Cardiac muscle cell (in vitro differentiated cells and primary cell): ENCODE measurements at places on chromosomes 3 and 15.
A peak's percentile ranks its signal among the peaks of the same experiment; 100 is the strongest.

DNA sequence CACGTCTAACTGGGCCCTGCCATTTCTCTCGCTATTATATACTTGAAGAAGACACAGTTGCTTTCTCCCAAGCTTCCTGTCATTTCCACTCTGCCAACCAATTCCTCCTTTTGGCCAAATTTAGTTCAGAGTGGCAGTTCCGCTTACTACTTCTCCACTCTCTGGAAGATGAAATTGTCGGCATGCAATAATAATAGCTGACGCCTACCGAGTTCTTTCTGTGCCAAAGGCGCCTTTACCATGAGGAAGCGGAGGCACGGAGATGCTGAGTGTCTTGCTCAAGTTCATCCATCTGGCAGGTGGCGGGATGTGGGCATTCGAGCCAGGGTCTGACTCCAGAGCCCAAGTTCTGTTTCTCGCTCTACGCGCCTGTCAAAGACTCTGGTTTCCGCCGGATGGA lies 14.6 kb upstream of the NRROS start:
- no peak for DNase-seq
- no peak overlapping the region for H3K27ac ChIP-seq
- H3K27me3 ChIP-seq = no peaks in the 10 kb centered on the region

- no peaks in the 10 kb centered on the region for H3K27me3 ChIP-seq
- H3K4me3 ChIP-seq = no peak overlapping the region
- no peak for DNase-seq
- H3K4me1 ChIP-seq = peaks cover 6% of the 10 kb centered on the region
- no peaks in the 10 kb centered on the region for H3K36me3 ChIP-seq
- H3K27ac ChIP-seq = no peak overlapping the region
Measured at GRCh38 chr3:150070271-150070670, 99.6 kb upstream of the PFN2 start.

- no peak overlapping the region for H3K4me3 ChIP-seq
- H3K27me3 ChIP-seq = no peaks in the 10 kb centered on the region
- H3K36me3 ChIP-seq = no peaks in the 10 kb centered on the region
- H3K4me1 ChIP-seq = no peaks in the 10 kb centered on the region
- DNase-seq = no peak
- no peak overlapping the region for H3K27ac ChIP-seq
Measured at GRCh38 chr3:114746502-114746901, 400.6 kb downstream of the ZBTB20 start.

GRCh38 chr3:15647611-15648167 lies 46.1 kb downstream of the BTD start:
- H3K27ac ChIP-seq = no peak overlapping the region
- H3K4me3 ChIP-seq = no peak overlapping the region
- no peaks in the 10 kb centered on the region for H3K36me3 ChIP-seq
- no peaks in the 10 kb centered on the region for H3K27me3 ChIP-seq
- no peak for DNase-seq
- no peaks in the 10 kb centered on the region for H3K4me1 ChIP-seq

GRCh38 chr3:9810846-9811245 lies 784 bp downstream of the TTLL3 start:
- H3K36me3 ChIP-seq = peaks cover 4% of the 10 kb centered on the region
- no peak overlapping the region for H3K4me3 ChIP-seq
- no peak overlapping the region for H3K27ac ChIP-seq
- H3K27me3 ChIP-seq = no peaks in the 10 kb centered on the region

DNA sequence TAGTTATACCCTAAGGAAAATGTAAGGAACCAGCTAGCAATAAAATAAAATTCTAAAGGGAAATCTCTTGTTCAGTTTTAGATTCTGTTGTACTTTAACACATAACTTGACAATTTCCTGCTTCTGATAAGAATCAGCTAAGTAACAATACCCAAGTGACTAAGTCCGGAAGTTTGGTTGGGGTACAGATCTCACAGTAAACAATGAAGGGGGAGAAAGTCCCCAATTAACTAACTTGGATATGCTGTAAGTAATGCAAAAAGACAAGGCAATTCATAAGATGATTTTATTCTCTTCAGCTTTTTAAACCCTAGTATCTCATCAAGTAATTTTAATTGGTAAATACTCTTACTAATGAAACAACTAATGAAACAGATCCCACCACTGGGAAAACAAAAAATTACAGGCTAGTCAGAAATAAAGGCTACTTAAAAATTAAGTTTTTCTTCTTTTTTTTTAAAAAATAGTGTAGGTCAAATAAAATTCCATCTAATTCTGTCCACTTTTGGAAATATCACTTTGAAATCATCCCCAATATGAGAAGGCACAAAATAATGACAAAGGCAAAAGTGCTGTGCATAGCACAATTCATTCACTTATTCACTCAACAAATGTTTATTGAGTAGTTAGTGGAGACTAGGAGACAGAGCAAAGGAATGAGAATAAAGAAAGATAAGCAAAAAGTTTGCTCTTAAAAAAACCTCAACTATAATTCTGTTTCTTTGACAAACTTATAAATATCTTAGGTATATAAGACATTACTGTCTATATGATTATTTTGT lies 37.8 kb upstream of the IL20RB start:
- DNase-seq = peak; percentile 31
- H3K27ac ChIP-seq = no peak overlapping the region
- H3K4me1 ChIP-seq = peaks cover 9% of the 10 kb centered on the region
- H3K36me3 ChIP-seq = no peaks in the 10 kb centered on the region
- no peaks in the 10 kb centered on the region for H3K27me3 ChIP-seq

GRCh38 chr3:128435561-128435960 lies 31.1 kb downstream of the DNAJB8 start:
- no peak overlapping the region for H3K27ac ChIP-seq
- no peaks in the 10 kb centered on the region for H3K36me3 ChIP-seq
- no peak overlapping the region for H3K4me3 ChIP-seq
- H3K27me3 ChIP-seq = peaks cover 63% of the 10 kb centered on the region
- H3K4me1 ChIP-seq = peaks cover 3% of the 10 kb centered on the region

DNA sequence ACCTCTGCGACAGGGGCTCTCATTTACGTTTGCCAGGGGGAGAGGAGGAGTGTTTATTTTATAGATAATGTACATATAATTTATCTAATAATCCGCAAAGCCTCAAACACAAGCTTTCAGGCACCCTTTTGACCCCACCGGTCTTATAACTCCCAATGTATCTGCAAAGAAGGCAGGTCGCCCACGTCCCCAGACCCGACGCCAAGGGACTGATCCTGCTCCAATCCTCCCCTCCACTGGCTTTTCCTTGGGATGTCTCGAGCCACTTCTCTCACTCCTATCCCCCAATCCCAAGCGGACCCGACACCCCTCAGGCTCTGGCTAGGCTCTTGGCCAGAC lies 452 bp downstream of the DCP1A start:
- peaks cover 9% of the 10 kb centered on the region for H3K36me3 ChIP-seq
- no peak for DNase-seq
- H3K27ac ChIP-seq = peak overlapping the region; percentile 98
- H3K4me3 ChIP-seq = peak overlapping the region; percentile 86

DNA sequence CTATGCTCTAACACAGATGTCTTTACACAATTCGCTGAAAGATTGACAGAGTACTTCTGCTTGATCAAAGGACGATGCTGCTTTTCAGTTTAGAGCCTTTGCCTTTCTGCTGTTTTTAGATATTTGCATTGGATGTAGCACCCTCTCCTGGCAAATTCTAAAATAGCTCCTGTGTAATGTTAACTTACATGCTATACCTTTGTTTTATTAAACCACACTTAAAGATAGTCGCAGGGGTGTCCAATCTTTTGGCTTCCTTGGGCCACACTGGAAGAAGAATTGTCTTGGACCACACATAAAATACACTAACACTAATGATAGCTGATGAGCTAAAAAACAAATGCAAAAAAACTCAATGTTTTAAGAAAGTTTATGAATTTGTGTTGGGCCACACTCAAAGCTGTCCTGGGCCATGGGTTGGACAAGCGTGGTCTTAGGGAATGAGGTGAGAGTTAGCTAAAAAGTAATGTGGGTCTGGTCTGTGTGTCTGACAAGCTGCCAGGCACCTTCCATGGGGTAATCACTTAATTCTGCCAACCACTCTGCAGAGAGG lies 62.9 kb downstream of the ATG7 start:
- H3K27me3 ChIP-seq = no peaks in the 10 kb centered on the region
- no peaks in the 10 kb centered on the region for H3K4me1 ChIP-seq
- no peaks in the 10 kb centered on the region for H3K36me3 ChIP-seq
- peak; percentile 59 for DNase-seq
- H3K27ac ChIP-seq = no peak overlapping the region

GRCh38 chr3:15514663-15515340 lies 6.7 kb downstream of the COLQ start:
- H3K27ac ChIP-seq = no peak overlapping the region
- DNase-seq = no peak
- H3K4me1 ChIP-seq = peaks cover 14% of the 10 kb centered on the region
- H3K27me3 ChIP-seq = no peaks in the 10 kb centered on the region
- H3K36me3 ChIP-seq = no peaks in the 10 kb centered on the region

- no peaks in the 10 kb centered on the region for H3K27me3 ChIP-seq
- H3K4me1 ChIP-seq = no peaks in the 10 kb centered on the region
- H3K4me3 ChIP-seq = no peak overlapping the region
- H3K36me3 ChIP-seq = no peaks in the 10 kb centered on the region
Measured at GRCh38 chr3:28280781-28281180, 39.4 kb downstream of the CMC1 start.

DNA sequence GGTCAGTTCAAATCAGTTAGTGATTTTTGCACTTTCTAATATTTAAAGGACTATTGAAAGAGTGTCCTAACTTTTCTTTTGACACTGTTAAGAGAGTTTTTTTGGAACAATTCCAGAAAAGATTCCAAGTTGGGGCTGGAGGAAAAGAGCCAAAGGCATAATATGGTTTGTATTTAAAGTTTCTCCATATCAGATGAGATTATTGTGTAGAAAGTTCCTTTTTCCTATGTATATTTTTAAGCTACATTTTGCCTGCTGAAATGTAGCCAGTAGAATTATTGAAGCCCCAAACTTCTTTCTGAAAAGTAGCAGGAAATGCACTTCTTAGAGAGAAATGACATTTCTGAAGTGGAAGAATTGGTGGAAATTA lies 136.5 kb upstream of the TSC22D2 start:
- H3K4me3 ChIP-seq = no peak overlapping the region
- H3K27ac ChIP-seq = no peak overlapping the region
- peaks cover 6% of the 10 kb centered on the region for H3K4me1 ChIP-seq
- no peaks in the 10 kb centered on the region for H3K36me3 ChIP-seq

GRCh38 chr15:31367730-31368344 lies 41.2 kb downstream of the KLF13 start:
- H3K27ac ChIP-seq = no peak overlapping the region
- H3K4me1 ChIP-seq = peaks cover 43% of the 10 kb centered on the region
- DNase-seq = no peak
- no peaks in the 10 kb centered on the region for H3K36me3 ChIP-seq
- no peaks in the 10 kb centered on the region for H3K27me3 ChIP-seq

DNA sequence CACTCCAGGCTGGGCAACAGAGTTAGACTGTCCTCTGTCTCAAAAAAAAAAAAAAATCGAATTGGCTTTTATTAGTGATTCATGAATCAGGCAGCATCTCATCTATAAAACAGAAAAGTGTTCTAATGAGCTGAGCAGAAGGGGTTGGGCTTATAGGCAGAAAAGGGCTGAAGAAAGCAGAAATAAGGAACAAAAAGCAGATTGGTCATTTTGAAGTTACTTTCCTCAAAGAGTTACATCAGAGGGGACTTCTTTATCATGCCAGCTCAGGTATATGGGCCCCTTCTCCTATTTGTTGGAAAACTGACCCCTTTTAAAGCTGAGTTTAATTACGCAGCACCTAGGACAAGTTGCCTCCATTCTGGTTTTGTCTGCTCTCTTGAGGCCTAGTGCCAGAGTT lies 722 bp upstream of the POGLUT1 start:
- no peak for DNase-seq
- no peaks in the 10 kb centered on the region for H3K27me3 ChIP-seq
- no peak overlapping the region for H3K4me3 ChIP-seq

DNA sequence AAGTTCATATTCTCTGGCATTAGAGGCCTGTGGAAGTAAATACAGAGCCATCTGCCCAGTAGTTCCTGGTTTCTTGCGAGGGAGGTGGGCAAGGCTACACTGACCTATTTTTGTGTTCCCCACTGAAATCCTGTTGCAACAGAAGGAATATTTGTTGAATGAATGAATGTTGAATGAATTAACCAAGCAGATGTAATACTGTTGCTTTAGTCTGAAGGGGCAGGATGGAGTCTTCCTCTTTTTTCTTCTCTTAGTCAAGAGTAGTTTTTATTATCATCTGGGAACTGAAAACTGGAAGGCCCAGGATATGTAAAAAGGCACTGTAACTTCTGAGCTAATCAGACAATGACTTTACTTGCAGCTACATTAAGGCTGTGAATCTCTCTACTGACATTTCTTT lies 17.1 kb downstream of the BLOC1S6 start:
- no peaks in the 10 kb centered on the region for H3K27me3 ChIP-seq
- H3K4me3 ChIP-seq = no peak overlapping the region
- DNase-seq = no peak
- no peak overlapping the region for H3K27ac ChIP-seq

GRCh38 chr15:76073554-76073953 lies 13.8 kb downstream of the TMEM266 start:
- H3K4me3 ChIP-seq = no peak overlapping the region
- no peaks in the 10 kb centered on the region for H3K36me3 ChIP-seq
- no peak for DNase-seq
- no peaks in the 10 kb centered on the region for H3K4me1 ChIP-seq
- H3K27me3 ChIP-seq = peaks cover 51% of the 10 kb centered on the region
- no peak overlapping the region for H3K27ac ChIP-seq

GRCh38 chr3:27960133-27960532 lies 238.0 kb upstream of the EOMES start:
- H3K4me3 ChIP-seq = no peak overlapping the region
- H3K36me3 ChIP-seq = no peaks in the 10 kb centered on the region
- no peaks in the 10 kb centered on the region for H3K4me1 ChIP-seq
- no peak overlapping the region for H3K27ac ChIP-seq
- H3K27me3 ChIP-seq = no peaks in the 10 kb centered on the region

DNA sequence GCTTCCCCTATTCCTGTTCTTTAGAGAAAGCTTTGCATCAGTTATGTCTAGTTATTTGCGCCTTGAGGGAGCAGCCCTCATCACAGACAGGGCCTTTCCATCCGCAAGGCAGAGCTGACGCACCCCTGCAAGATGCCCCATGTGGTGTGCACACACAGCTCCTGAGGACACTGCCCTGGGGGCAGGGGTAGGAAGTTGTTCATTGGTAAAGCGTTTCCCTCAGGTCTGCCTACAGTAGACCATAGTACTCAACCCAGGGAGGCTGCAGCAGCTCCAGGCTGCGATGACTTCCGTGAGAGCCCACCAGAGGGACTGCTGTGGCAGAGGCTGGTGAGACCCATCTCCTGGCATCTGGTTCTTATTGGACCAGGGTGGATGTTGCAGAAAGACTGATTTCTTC lies 55.1 kb upstream of the PLXNA1 start:
- no peaks in the 10 kb centered on the region for H3K27me3 ChIP-seq
- no peaks in the 10 kb centered on the region for H3K4me1 ChIP-seq
